ENCODE measurements at places on chromosomes 3 and 15. TPM values are rescaled to one million over a fixed set of nuclear protein-coding genes. Genes with fewer than 3 reads are reported as not detected.

The SLC28A2 gene
- not detected for total RNA-seq

DNA sequence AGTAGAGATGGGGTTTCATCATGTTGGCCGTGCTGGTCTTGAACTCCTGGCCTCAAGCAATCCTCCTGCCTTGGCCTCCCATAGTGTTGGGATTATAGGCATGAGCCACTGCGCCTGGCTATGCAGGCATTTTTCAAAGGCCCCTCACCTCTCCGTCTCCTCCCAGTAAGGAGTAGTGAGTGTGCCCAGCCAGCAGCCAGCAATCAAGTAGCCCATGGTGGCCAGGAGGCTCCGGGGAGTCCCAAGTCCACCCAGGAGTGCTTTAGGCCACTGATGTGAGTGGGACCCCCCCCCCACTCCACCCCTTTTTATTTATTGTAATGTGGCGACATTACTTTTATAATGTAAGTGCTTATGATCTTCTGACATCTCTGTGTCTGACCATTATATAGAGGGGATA lies 8.1 kb downstream of the ISG20 start:
- no peak overlapping the region for H3K4me3 ChIP-seq
- H3K27ac ChIP-seq = no peak overlapping the region
- H3K36me3 ChIP-seq = no peaks in the 10 kb centered on the region
- no peak for DNase-seq

The EOMES gene
- not detected for total RNA-seq

DNA sequence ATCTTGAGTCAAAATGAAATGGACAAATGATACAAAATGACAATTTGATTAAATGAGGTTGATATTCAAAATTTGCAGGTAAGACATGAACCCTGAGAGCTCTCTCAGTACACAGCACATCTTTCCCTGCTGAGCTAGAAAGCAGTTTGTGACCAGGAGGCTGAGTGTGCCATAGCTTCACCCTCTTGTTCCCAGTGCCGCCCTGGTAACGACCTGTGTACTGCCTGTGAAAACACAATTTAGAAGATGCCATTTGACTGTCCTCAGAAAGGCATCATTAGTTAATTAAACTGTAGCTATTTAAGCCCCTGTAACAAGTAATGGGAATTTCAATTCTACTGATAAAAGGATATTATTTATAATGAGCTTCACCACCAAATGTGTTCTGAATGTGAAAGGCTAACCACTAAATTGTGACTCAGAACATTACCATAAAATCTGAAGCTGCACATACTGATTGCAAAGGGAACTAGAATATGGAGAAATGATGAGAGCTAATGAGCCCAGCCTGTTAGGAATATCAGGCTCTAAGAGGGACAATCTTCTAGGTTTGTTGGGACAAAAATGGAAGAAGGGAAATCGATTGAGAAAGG lies 212.9 kb upstream of the ARPP21 start:
- H3K4me1 ChIP-seq = no peaks in the 10 kb centered on the region
- no peaks in the 10 kb centered on the region for H3K36me3 ChIP-seq
- H3K27ac ChIP-seq = no peak overlapping the region
- DNase-seq = no peak
- H3K27me3 ChIP-seq = no peaks in the 10 kb centered on the region

DNA sequence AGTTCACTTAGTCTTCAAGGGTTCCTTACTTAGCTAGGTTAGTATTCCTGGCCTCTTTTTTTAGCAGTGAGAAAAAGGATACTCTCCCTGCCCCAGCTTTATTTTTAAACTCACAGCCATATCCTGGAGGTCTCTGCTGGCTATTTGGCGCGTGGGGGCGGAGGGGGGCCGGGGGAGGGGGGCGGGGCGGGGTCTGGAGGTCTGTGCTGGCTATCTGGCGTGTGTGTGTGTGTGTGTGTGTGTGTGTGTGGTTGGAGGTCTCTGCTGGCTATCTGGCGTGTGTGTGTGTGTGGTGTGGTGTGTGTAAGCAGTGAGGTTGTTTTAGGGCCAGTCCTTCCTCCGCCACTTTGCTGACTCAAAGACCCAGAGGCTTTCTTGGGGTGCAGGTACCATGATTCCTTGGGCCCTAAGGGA lies 579 bp upstream of the PLAAT1 start:
- no peak for DNase-seq
- H3K4me3 ChIP-seq = peak overlapping the region; percentile 45
- no peaks in the 10 kb centered on the region for H3K4me1 ChIP-seq
- no peaks in the 10 kb centered on the region for H3K36me3 ChIP-seq
- no peak overlapping the region for H3K27ac ChIP-seq

The AGBL1 gene
- not detected for total RNA-seq

DNA sequence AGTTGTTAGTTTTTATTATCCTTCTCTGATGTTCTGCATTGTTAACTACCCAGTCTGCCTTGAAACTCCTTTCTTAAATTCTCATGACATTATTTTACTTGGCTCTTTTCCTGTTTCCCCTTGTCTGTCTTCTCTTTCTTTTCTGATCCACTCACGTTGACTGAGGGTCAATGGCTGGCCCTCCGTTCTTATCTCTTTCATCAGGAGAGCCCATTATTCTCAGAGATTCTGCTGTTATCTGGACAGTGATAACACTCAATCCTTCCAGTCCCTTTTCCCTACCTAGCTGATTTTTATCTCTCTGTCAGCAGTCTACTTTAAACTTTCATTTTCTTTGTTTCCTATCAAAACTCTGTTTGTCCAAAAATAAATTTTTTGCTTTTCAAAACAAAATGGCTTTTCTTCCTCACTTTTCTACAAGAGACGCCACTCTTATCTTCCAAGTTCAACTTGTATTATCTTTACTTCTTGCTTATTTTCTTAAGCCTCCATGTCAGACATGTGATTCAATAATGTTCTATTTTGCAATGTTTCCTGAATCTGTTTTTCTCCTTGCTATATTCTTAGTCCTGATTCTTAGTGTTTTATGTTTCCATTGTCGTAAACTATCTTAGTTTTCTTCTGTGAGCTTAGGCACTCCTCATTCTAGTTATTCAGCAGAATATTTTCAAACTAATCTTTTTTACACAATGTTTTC lies 120.2 kb downstream of the NEDD4 start:
- peak; percentile 13 for DNase-seq
- no peaks in the 10 kb centered on the region for H3K36me3 ChIP-seq
- H3K4me3 ChIP-seq = no peak overlapping the region
- peak overlapping the region; percentile 33 for H3K27ac ChIP-seq

- no peaks in the 10 kb centered on the region for H3K27me3 ChIP-seq
- no peak overlapping the region for H3K4me3 ChIP-seq
- H3K27ac ChIP-seq = peak overlapping the region; percentile 93
- H3K36me3 ChIP-seq = peaks cover 10% of the 10 kb centered on the region
- peak; percentile 73 for DNase-seq
These were observed 146.8 kb downstream of the PCCB start for GRCh38 chr3:136396916-136397315.

DNA sequence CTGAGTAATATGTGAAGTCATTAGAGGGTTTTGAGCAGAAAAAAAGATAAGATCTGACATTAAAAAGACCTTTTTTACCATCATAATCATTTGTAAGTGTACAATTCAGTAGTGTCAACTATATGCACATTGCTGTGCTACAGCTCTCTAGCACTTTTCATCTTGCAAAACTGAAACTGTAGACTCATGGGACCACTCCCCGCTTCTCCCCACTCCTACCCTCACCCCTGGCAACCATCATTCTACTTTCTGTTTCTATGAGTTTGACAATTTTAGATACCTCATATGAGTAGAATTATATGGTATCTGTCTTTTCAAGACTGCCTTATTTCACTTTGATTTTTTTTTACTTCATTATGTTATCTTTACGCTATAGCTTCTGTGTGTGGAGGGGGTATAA lies 112.8 kb downstream of the NSUN3 start:
- DNase-seq = no peak
- no peaks in the 10 kb centered on the region for H3K27me3 ChIP-seq
- H3K27ac ChIP-seq = no peak overlapping the region
- no peaks in the 10 kb centered on the region for H3K36me3 ChIP-seq
- H3K4me1 ChIP-seq = no peaks in the 10 kb centered on the region

GRCh38 chr3:15638193-15638890 lies 36.8 kb downstream of the BTD start:
- no peak overlapping the region for H3K4me3 ChIP-seq
- no peak overlapping the region for H3K27ac ChIP-seq

GRCh38 chr15:88487178-88487795 lies 19.8 kb downstream of the MRPS11 start:
- H3K27me3 ChIP-seq = no peaks in the 10 kb centered on the region
- H3K4me1 ChIP-seq = no peaks in the 10 kb centered on the region
- H3K27ac ChIP-seq = no peak overlapping the region
- no peak for DNase-seq
- H3K36me3 ChIP-seq = no peaks in the 10 kb centered on the region

The CGNL1 gene
- under 0.01 TPM for total RNA-seq

GRCh38 chr3:127820221-127820825 lies 2.0 kb downstream of the MGLL start:
- H3K36me3 ChIP-seq = peaks cover 19% of the 10 kb centered on the region
- H3K27ac ChIP-seq = peak overlapping the region; percentile 56

The CYP11A1 gene
- total RNA-seq = 0.28 TPM

DNA sequence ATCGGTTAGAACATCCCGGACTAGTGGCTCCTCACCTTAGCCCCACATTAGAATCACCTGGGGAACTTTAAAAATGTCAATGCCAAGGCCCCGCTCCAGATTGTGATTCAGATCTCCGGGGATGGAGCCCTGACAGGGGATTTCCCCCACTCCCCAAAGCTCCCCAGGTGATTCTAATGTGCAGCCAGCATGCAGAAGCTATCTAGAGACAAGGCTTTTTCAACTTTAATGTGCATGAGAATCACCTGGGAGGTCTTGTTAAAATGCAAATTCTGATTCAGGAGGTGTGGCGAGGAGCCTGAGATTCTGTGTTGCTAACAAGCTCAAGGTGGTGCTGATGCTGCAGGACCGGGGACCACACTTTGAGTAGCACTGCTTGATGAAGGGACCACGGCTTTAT lies 156.7 kb downstream of the RAB11A start:
- H3K27me3 ChIP-seq = peaks cover 32% of the 10 kb centered on the region
- no peak overlapping the region for H3K27ac ChIP-seq
- no peaks in the 10 kb centered on the region for H3K36me3 ChIP-seq
- no peak for DNase-seq
- no peaks in the 10 kb centered on the region for H3K4me1 ChIP-seq

The ZIC1 gene
- total RNA-seq = not detected

The C3orf70 gene
- total RNA-seq = 1.8 TPM

The HDDC3 gene
- 7.2 TPM for total RNA-seq

GRCh38 chr15:71716990-71717389 lies 93.4 kb upstream of the NR2E3 start:
- H3K36me3 ChIP-seq = no peaks in the 10 kb centered on the region
- no peaks in the 10 kb centered on the region for H3K27me3 ChIP-seq
- peaks cover 13% of the 10 kb centered on the region for H3K4me1 ChIP-seq
- H3K4me3 ChIP-seq = no peak overlapping the region

DNA sequence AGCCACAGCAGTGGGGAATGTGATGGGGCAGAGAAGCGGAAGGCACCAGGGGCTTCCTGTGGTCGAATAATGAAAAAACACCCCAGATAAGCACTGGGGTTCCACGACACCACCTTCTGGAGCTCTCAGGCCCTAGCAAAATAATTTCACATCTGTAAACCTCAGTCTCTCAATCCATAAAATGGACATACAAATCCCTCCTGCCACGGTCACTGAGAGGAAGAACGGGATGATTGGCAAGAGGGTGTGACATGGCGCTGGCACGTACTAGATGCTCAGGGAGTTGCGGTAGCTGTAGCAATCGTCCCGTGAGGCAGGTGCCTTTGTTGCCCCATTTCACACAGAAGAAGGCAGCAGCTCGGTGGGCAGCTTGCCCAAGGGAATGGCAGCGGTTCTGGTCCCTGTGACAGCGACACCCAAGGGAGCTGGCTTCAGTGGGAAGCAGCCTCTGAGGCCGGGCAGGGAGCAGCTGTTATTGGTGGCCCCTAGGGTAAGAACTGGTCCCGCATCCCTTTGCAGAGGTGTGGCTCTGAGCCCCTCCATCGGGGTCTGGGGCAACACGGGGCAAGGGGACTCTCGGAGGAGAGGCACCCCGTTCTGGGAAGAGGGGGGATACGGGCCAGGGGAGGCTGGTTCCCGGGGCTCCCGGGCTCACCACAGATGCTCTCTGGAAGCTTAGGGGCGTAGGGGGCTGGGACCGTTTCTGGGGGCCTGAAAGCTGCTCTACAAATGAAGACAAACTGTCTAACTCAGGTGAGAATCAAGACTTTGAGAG lies 114.0 kb upstream of the ALDH1A3 start:
- H3K27me3 ChIP-seq = no peaks in the 10 kb centered on the region
- no peak overlapping the region for H3K27ac ChIP-seq
- no peaks in the 10 kb centered on the region for H3K36me3 ChIP-seq
- peaks cover 8% of the 10 kb centered on the region for H3K4me1 ChIP-seq
- no peak overlapping the region for H3K4me3 ChIP-seq

DNA sequence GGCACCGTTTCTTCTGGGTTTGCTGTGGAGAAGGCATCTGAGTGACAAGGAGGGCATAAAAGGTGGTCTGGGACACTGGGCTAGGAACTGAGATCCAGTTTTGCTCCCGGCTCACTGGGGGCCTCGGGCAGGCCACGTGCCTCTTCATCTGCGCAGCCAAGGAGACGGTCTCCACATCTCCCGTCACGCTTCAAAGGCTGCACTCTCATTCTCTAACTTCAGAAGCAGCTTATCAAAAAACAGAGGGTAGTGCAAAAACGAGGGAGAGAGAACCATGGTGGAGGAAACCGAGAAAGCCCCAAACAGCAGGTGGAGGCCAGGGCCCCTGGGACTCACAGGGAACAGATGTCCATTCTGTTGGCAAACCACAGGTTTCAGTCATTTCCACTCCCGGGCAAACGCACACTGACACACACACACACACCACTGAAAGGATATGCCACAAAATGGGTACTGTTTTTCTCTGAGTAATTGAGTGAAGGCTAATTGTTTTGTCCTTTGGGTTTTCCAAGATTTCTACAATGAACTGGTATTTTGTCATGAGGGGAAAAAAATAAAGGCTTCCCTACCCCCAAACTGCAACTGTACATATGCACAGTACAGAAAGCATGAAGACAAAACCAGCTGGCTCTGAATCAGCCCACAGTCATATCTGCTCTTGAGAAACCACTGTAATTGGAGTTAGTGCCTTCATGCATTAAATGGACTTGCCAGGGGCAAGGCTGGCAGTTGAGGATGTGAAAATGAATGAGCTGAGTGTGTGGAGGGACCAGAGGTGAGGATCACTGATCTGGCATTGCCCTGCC lies 71.9 kb downstream of the MGLL start:
- peak overlapping the region; percentile 32 for H3K27ac ChIP-seq
- H3K36me3 ChIP-seq = no peaks in the 10 kb centered on the region
- peaks cover 34% of the 10 kb centered on the region for H3K4me1 ChIP-seq
- H3K4me3 ChIP-seq = no peak overlapping the region
- peak; percentile 94 for DNase-seq

- peaks cover 9% of the 10 kb centered on the region for H3K4me1 ChIP-seq
- H3K27ac ChIP-seq = no peak overlapping the region
- no peak for DNase-seq
- no peak overlapping the region for H3K4me3 ChIP-seq
- H3K27me3 ChIP-seq = no peaks in the 10 kb centered on the region
These were observed 329.9 kb upstream of the TBL1XR1 start for GRCh38 chr3:177527182-177527581.

GRCh38 chr3:126342991-126343648 lies 14.1 kb downstream of the KLF15 start:
- no peak overlapping the region for H3K4me3 ChIP-seq
- peak; percentile 5 for DNase-seq
- no peaks in the 10 kb centered on the region for H3K4me1 ChIP-seq
- peaks cover 20% of the 10 kb centered on the region for H3K27me3 ChIP-seq
- H3K36me3 ChIP-seq = no peaks in the 10 kb centered on the region

GRCh38 chr3:15206662-15207576 lies 873 bp downstream of the CAPN7 start:
- no peaks in the 10 kb centered on the region for H3K4me1 ChIP-seq
- peak overlapping the region; percentile 89 for H3K4me3 ChIP-seq
- H3K36me3 ChIP-seq = peaks cover 2% of the 10 kb centered on the region

- no peak overlapping the region for H3K27ac ChIP-seq
- no peaks in the 10 kb centered on the region for H3K4me1 ChIP-seq
- H3K27me3 ChIP-seq = peaks cover 9% of the 10 kb centered on the region
- no peaks in the 10 kb centered on the region for H3K36me3 ChIP-seq
- H3K4me3 ChIP-seq = no peak overlapping the region
These were observed 60.9 kb upstream of the ATP11B start for GRCh38 chr3:182732232-182733015.

Data from IMR-90 (cell line).